ENCODE measurements at places on chromosomes 1 and 21.

GRCh38 chr1:8533907-8534306 is 216.0 kb downstream of the SLC45A1 start:
- no peak for DNase-seq

DNA sequence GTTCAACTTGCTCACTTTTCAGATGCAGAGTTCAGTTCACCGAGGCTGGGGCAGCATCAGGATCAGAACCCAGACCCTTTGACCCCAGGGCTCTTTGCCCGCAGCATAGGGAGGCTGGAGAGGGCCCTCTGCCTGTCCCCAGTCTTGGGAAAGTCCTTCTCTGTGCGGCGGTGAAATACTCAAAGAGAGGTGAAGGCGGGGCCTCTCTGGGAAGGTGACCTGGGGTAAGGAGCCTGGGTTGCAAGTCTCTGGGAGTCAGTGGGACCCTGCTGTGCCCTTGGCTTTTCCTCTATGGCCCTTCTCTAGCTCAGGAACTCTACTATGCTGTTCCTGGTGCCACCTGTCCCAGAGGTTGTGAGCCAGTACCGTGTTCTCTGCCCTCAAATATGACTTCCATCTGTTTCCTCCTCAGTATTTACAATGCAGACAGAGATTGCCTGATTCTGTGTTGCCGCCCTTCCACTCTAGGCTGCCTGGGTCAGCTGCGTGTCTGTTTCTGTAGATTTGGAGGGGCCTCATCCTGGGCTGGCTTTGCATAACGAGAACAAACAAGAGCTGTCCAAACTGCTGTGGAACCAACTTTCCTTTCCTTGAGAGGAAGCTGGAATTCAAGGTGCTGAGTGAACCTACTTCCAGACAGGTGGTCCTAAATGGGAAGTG is 18.7 kb upstream of the ZBTB21 start:
- no peak for DNase-seq

DNA sequence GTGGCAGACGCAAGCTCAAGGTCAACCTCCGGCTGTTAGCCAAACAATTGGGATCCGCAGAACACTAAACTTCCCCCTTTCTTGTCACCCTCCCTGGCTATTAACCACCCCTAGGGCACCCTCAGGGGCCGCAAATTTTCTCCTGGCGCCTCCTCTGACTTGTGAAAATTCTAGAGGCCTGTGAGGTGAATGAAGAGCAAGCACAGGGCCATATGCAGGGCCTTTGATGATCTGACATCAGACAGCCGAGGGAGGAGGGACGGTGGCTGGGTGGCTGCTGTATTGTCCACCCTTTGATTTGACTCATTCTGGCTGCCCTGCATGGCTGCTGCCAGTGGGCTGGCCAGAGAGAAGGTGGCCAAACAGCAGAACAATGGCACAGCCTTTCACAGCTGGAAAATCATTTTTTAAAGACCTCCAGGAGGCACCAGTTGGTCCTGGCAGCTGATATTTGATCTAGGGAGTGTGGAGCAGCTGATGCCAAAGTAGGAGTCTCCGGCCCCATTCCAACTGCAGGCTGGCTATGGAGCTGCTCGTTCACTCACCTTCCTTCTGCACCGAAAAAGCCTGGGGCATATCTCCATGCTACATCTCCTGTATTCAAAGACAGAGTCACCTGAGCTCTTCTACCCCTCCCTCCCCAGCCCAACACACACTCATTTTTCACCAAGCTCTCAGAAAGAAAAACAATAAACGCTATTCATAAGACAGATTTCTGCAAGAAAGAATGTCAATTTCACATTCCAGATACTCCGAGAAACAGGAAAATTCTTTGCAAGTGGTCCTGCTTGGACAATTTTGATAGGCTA is 44.9 kb upstream of the BARHL2 start:
- DNase-seq, result no peak

DNA sequence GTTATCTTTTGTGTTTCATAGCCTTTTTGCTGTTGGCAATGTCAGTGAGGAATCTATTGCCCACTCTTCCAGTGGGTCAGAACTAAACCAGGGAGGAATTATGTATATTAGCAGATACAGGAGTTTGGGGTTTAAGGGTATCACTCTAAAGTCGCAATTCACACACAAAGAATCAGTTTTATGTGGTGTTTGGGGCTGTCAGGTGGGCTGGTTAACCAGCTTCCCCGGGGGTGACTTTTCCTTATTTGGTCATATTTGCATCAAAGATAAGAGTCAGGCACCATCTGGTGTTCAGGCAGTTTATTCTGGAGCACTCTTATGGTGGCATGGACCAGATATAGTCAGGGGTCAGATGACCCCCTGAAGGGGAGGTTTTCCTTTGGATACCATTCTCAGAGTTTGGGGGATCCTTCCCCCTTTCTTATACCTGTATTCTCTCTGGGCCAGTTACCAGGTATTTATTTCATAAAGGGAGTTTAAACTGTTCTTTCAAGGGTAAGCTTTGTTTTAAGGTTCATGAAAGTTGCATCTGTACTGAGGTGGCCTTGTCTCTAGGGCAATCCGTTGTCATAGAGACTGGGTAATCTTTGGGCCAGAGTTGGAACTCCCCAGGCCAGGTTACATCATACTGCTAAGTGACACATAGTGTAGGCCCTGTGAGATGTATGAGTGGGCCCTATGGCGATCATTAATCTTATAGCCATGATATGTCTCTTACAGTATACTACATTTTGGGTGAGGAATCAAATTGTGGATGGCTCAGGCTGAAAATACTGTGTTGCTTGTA is 148.2 kb downstream of the RWDD3 start:
- DNase-seq, result no peak

- DNase-seq, result no peak
These were observed 363.9 kb upstream of the PROX1 start for GRCh38 chr1:213623862-213624261.
